ENCODE measurements at places on chromosomes 1 and 21.

GRCh38 chr1:227944090-227944930, 3.4 kb downstream of the WNT9A start:
- DNase-seq: no peak

- DNase-seq: peak; percentile 14
These were observed 122.0 kb downstream of the LMO4 start for GRCh38 chr1:87450615-87451209.

- no peak for DNase-seq
These were observed 8.4 kb downstream of the RORC start for GRCh38 chr1:151823175-151823574.

DNA sequence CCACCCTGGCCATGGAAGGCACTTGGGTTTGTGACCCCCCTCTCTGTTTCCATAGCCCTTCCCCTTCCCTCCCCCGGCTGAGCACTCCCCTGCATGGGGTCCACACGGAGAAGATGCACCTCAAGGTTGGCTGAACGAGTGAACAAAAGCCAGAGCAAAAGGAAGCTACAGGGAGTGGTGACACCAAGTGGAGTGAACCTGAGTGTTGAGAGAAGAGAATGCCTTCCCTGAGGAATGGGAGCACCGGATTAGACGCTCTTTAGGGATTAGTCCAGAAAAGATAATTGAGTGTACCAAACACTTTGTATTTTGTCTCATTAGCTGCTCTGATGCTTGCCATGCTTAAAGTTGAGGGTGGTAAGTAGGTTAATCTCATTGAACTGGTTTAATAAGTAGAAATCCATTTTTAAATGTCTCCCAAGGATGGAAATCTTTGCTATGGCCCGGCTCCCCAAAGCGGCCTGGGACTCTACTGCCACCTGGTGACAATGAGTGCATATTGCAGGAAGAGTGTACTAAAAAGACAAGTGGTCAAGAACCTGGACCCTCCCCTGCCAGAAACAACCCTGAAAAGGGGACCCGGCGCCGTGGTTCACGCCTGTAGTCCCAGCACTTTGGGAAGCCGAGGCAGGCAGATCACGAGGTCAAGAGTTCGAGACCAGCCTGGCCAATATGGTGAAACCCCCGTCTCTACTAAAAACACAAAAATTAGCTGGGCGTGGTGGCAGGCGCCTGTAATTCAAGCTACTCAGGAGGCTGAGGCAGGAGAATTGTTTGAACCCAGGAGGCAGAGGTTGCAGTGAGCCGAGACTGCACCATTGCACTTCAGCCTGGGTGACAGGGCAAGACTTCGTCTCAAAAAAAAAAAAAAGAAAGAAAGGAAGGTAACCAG, 150.6 kb upstream of the ZC3H12A start:
- peak; percentile 11 for DNase-seq

DNA sequence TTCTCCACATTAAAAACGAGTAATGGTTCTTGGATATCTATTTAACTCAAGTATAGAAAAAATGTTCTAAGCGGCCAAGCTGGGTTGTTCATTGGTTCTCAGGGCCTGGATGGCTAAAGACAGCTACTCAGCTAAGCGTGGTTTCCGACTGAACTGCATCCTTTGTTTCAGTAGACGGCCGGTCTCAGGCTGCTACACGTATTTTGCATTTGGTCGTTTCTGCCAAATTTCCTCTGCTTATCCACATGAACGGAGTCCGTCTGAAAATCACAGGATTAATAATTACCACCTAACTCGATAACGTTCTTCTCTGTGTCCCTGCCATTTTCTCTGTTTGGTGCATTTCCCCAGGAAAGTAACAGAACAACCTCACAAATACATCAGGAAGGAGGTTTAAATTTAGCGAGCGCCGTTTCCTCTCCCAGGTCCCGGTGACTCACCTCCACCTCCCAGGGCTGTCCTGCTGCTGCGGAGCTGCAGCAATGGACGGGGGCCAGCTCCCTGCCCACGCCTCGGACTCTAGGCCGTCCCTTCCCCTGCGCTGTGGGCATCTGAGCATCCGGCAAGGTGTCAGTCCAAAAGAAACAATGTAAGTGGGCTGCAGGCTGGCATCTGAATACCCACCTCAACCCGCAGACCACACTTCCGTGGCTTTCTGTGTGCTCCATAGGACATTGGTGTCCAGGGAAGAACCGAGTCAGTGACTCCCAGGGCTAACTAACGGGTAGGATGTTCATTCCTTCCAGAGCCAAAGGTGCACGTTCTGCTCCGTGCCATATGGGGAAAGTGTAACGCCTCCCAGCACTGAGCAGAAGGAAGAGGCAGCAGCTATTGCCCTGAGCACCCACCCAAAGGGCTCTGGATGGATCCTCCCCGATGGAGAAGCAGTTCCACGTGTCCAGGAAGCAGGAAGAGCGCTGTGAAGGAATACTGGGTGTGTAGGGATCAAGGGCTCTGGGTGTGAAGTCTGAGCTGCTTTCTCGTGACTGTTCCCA, 4.1 kb upstream of the GABRD start:
- no peak for DNase-seq

- no peak for DNase-seq
These were observed 2.2 kb downstream of the RNF19B start for GRCh38 chr1:32962248-32962896.

DNA sequence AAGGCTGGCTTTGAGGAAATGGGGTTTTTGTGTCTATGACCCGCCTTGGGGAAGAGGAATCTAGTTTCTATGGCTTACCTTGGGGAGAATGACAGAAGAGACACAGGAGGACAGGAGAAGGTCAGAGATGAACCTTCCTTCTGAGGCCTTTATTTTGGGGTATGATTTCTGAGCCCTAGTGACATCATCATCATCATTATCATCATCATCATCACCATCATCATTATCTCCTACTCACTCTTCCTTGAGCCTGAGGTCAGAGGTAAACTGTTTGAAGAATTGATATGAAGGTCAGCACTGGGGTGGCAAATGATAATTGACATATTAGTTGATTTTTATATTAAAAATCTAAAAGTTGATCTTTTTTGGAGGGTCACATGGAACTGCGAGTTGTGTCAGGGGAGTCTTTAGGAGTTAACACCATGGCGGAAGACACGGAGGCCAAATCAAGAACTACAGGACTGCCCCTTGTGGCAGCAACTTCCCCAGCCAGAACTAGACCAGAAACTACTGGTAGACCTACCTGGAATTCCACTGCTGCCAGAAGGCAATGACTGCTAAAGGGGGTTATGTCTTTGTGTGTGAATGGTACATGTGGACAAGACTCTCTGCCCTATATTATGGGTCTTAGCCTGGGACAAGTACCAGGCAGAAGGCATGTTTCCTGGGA, 49.8 kb upstream of the WLS start:
- DNase-seq: no peak

DNA sequence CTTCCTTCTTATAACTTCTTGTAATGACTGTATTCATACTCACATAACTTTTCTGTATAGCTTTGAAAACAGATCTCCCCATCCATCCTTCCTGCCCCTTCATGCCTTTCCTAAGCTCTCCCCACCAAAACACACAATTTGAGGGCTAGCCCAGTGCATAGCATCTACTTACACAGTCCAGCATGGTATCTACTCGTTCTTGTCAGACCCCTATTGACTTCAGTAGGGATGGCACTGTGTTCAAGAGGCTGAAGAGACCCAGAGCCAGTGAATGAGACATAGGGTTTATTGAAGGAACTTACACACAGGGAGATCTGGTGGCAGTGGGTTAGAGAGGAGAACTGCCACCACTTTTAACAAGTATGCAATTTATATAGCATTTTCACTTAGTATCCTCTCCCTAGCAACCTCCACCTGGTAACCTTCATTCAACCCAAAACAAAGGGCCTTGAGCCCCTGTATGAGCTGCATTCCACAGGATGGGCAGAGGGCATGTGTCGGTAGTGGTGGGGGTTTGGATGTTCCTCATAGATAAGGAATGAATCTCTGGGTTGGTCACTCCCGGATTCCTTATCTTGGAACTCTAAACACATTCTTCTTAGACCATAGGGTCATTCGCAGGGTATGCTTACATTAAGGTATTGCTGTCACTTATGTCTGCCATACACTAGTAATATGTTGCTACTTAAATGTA, 64.9 kb upstream of the GNG12 start:
- no peak for DNase-seq

DNA sequence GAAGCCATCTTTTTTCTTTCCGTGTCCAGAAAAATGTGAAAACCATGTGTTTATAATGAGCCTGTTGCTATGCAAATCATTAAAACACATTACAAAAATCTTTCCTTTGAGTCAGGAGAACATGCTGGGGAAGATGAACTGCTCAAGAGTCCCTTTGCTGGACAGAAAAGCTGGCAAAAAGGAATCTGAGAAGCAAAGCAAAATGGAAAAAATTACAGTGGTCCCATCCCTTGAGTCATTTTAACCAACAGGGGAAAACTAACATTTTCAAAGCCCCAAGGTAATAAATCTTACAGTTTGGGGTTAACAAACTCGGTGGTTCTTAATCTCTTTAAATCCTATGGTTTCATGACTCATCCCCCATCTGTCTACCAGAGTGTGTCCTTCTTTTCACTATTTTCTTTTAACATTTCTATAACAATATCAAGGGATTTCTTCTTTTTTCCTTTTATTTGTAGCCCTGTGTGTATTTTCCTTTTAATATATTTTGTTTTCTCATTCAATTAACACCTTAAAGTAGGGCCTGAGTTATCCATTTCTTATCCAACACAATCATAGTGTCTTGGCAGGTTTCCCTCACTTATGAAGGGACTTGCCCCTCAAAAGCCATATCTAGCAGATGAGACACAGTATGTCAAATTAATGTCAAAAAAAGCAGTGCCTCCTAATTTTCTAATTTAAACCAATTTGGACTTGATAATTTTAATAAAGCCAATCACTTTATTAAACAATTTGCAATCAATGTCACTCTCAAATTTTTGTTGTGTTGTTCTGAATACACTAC, 105.4 kb downstream of the PTPN14 start:
- no peak for DNase-seq

GRCh38 chr1:177566495-177566894, 395.7 kb downstream of the BRINP2 start:
- DNase-seq: no peak

DNA sequence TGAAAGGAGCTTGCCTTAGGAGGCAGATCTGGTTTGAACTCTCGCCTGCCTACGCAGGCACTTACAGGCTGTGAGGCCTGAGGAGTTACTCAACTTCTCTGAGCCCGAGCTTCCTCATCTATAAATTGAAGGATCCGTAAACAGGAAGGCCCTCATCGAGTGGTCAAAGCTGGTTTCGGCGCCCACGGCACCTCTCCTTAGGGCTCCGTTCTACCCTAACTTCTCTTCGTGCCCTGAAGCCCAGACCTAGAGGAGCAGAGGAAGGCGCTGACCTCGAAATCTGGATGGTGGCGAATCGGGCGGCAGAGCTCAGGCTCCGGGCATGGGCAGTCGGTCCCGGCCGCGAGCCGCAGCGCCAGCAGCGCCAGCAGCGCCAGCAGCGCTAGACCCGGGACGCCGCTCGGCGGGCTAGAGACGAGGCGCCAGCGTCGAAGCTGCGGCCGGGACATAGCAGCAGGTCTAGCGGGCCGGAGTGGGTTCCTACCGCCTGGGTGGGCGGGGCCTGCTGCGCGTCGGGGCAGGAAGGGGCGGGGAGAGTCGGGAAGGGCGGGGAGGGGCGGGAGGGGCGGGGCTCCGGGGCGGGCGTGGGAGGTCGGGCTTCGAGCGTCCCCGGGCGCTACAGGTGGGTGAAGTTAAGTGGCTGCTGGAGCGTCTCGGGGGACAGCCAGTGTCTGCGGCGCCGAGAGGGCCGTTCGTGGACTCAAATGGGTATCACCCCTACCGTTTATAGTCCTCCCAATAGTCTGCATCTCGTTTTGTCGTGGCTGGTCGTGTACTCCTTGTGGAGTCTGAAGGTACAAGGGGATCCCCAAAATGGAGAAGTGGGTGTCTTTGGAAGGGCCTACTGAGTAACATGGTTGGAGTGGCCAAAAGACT, at the start of gene CTBS:
TSS of gene CTBS (minus strand) at position 474 of the 876 bp plus-strand sequence. CDS start at position 449, 25 bp downstream.
- peak; percentile 74 for DNase-seq

GRCh38 chr1:102047724-102048123, 51.0 kb upstream of the OLFM3 start:
- DNase-seq: no peak

DNA sequence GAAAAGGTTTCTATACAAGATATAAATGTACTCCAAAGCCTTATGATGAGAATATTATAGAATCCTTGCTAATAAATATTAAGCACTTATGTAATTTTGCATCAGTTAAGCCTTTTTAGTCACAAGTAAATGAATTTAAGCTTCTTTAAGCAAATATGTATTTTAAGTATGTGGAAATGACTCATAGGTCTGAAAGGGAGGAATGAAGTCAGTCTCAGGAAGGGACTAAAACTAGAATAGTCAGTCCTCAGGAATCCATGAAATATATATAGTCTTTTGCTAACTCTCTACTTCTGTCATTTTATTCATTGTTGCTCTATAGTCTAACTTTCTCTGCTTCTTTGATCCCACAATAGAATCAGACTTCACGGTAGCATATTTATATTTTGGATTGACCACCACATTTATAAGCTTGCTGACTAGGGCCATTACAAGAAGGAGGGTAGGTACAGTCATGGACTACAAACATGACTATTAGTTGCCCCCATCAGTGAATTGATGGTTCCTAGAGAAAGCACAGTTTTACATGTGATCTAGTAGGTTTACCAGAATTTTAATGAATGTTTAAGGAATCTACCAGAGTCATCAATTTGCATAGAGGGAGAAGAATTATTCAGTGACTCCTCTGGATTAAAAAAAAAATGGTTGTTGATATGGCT, 20.2 kb upstream of the RABGGTB start:
- DNase-seq: no peak

DNA sequence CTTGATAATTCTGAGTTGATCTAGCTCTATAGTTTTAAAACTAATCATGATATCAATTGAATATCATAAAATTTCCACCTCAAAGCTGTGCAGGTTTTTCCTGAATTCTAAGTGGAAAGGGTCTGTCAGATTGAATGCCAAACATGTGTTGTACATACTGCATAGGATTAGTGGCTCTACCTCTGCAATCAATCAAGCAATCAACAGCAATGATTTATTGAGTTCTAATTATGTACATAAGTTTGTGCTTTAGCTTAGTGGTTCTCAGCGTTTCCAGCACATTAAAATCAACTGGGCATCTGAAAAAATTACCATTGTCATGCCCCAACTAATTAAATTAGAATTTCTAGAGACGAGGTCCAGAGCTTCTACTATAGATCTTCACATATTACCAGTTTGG, 251.5 kb downstream of the BACH1 start:
- DNase-seq: no peak

DNA sequence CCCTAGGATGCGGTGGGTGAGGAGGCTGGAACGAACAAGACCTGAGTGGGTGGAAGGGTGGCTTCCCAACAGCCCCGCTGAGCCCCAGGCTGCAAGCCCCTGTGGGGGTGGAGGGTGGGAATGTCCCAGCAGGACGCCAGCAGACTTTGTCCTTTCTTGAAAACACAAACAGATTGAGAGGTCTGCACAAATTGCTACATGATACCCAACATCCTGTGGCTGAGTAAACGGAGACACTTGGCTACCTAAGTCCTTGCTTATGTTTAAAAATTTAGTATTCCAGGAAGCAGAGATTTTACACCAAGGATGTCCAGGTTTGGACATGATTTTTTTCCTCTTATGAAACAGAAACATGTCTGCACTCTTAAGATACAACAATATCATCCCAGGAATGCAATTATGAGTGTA, 11.8 kb upstream of the F3 start:
- DNase-seq: no peak
